ENCODE measurements at places on chromosomes 4 and X. TPM values are rescaled to one million over a fixed set of nuclear protein-coding genes. Genes with fewer than 3 reads are reported as not detected.

DNA sequence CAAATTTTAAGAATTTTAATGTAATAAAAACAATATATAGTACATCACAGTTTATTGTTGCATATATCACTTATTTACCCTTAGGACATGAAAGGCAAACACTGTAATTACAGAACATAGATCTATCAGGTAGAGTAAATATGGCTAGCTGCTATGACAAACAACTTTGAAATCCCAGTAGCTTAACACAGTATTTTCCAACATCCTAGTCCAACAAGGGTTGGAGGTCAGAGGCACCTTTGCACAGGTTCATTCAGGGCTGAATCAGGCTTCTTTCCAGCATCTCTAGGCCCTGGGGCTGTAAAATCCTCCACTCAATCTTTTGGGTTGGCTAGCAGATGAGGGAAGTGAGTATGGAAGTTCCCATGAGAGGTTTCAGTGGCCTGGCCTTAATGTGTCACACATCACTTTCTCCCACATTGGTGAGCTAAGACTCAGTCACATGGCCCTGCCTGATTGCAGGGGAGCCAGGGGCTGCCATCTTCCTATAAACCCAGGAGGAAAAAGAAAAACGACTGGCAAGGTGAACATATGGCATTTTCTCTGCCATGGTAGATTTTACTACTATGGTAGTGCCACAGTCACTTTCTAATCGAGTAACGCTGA is 32.9 kb downstream of the HERC6 start:
- DNase-seq = no peak
- no peaks in the 10 kb centered on the region for H3K36me3 ChIP-seq
- no peak overlapping the region for H3K27ac ChIP-seq
- H3K4me1 ChIP-seq = peaks cover 9% of the 10 kb centered on the region

ANKRD37 gene
- 2.4 TPM for total RNA-seq

DNA sequence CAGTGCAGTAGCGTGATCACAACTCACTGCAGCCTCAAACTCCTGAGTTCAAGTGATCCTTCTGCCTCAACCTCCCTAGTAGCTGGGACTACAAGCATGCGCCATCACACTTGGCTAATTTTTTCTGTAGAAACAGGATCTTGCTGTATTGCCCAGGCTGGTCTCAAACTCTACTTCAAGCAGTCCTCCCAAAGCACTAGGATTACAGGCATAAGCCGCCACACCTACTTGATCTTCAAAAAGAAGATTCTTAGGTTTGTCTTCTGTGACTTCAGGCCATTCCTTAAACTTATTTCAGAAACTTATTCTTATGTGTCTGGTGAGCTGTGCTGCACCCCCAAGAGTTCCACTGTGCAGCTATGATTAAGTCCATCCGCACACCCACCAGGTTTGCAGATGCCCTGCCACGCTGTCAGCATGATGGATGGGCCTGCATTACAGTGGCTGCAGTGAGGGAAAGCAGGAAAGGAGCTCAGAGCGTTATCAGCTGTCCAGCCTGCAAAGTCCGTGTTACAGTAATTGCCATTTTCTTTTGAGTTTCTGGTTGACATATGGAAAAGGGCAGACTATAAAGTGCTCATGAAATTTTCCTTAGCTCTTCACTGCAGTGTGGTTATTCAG is 146.6 kb downstream of the AASDH start:
- peak overlapping the region; percentile 88 for H3K27ac ChIP-seq
- DNase-seq = peak; percentile 54
- no peaks in the 10 kb centered on the region for H3K36me3 ChIP-seq

DNA sequence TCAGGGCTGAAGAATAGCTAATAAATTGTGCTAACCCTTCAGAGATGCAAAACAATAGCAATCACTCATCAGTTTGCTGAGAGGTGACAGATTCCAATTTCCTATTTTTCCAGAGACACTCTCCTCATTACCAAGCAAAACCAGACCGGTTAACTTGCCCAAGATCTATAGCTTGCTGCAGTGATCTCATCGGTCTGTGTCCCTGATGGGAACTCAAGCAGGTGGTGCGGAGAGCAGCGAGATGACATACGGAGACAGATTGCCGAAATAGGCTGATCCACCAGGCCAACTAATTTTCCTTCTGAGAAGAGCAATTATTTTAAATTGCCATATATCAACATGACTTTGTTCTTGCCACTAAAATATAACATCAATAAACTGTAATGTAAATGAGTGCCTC is 10.5 kb upstream of the DCHS2 start:
- no peak overlapping the region for H3K27ac ChIP-seq
- no peaks in the 10 kb centered on the region for H3K27me3 ChIP-seq
- no peaks in the 10 kb centered on the region for H3K36me3 ChIP-seq
- no peak for DNase-seq

DNA sequence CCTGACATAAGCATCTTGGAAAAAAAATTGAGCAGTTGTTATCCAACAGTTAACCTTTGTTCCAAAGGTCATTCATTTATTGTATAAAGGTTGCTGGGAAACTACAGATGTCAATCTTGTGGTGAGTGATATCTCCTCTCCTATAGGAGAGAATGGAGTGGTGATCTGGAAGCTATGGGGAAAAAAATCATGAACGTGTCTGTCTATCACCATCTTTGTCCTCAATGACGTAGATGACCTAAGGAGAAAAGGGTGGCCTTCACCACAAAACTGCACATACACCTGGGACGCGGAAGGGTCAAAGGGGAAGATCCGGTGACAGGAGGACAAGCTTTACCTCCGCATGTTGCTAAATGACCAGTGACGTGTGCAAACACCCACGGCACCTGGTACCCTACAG is 27.3 kb downstream of the ASB5 start:
- no peak overlapping the region for H3K27ac ChIP-seq
- H3K36me3 ChIP-seq = no peaks in the 10 kb centered on the region
- DNase-seq = no peak
- H3K4me3 ChIP-seq = no peak overlapping the region
- no peaks in the 10 kb centered on the region for H3K27me3 ChIP-seq

WNK3 gene
- total RNA-seq = not detected
